ENCODE measurements at places on chromosomes 2 and 18. TPM values are rescaled to one million over a fixed set of nuclear protein-coding genes. Genes with fewer than 3 reads are reported as not detected.

GRCh38 chr2:232540441-232541041, 1.0 kb downstream of the CHRNG start:
- peaks cover 3% of the 10 kb centered on the region for H3K36me3 ChIP-seq
- H3K4me3 ChIP-seq = no peak overlapping the region
- peaks cover 2% of the 10 kb centered on the region for H3K27me3 ChIP-seq
- H3K4me1 ChIP-seq = peaks cover 2% of the 10 kb centered on the region
- H3K27ac ChIP-seq = no peak overlapping the region

DNA sequence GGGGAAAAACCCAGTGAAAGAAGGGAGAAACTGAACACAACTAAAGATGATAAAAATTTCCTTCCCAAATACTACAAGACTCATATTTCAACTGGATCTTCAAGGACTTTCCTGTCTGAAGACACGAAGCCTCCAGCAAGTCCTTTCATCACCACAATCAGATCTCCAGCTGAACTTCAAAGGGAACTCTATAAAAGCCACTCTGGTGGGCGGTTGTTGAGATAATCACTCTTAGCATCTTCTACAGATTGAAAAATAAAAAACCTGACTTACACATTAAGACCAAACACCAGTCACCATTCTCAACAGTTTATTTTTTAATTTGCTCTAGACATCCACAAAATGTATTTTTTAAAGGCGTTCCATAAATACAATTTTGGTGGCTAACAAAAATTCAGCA, 4.4 kb downstream of the REV1 start:
- no peaks in the 10 kb centered on the region for H3K27me3 ChIP-seq
- no peak overlapping the region for H3K4me3 ChIP-seq
- H3K27ac ChIP-seq = no peak overlapping the region
- no peak for DNase-seq

UBE2F gene
- 52.9 TPM for total RNA-seq

- H3K27me3 ChIP-seq = no peaks in the 10 kb centered on the region
- H3K36me3 ChIP-seq = no peaks in the 10 kb centered on the region
- no peak for DNase-seq
- peaks cover 15% of the 10 kb centered on the region for H3K4me1 ChIP-seq
These were observed 44.9 kb downstream of the ZEB2 start for GRCh38 chr2:144475044-144475443.

MYO1B gene
- total RNA-seq = 15.6 TPM

DNA sequence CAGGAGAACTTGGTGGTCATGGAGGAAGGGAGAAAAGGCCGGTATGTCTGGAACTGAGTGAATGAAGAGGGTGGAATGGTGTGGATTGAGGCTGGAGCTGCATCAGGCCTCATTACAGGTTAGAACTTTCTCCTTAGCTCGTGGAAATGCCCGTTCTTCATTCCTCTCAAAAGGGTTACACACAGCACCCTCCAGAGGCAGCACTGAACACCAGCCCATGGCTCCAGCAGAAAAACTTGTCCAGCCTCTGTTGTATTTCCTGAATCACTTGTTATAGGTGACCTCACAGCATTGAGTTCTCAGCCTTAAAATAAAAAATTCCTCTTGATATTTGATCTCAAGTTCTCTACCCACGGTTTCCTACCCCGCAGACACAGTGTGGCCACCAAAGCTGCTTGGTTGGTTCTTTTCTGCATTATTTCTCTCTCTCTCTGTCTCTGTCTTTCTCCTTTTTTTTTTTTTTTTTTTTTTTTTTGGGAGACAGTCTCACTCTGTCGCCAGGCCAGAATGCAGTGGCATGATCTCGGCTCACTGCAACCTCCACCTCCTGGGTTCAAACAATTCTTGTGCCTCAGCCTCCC, 89.6 kb downstream of the ITGB1BP1 start:
- H3K4me3 ChIP-seq = no peak overlapping the region
- no peaks in the 10 kb centered on the region for H3K36me3 ChIP-seq
- no peak overlapping the region for H3K27ac ChIP-seq
- DNase-seq = peak; percentile 34

CRYBA2 gene
- not detected for total RNA-seq

IL36B gene
- not detected for total RNA-seq

GRCh38 chr2:117972476-117973123, 41.3 kb downstream of the CCDC93 start:
- H3K27ac ChIP-seq = no peak overlapping the region
- no peaks in the 10 kb centered on the region for H3K4me1 ChIP-seq
- DNase-seq = no peak

- H3K36me3 ChIP-seq = no peaks in the 10 kb centered on the region
- no peak for DNase-seq
- no peaks in the 10 kb centered on the region for H3K4me1 ChIP-seq
- peaks cover 1% of the 10 kb centered on the region for H3K27me3 ChIP-seq
- no peak overlapping the region for H3K4me3 ChIP-seq
These were observed 377.8 kb downstream of the LNPK start for GRCh38 chr2:175624211-175624761.

DNA sequence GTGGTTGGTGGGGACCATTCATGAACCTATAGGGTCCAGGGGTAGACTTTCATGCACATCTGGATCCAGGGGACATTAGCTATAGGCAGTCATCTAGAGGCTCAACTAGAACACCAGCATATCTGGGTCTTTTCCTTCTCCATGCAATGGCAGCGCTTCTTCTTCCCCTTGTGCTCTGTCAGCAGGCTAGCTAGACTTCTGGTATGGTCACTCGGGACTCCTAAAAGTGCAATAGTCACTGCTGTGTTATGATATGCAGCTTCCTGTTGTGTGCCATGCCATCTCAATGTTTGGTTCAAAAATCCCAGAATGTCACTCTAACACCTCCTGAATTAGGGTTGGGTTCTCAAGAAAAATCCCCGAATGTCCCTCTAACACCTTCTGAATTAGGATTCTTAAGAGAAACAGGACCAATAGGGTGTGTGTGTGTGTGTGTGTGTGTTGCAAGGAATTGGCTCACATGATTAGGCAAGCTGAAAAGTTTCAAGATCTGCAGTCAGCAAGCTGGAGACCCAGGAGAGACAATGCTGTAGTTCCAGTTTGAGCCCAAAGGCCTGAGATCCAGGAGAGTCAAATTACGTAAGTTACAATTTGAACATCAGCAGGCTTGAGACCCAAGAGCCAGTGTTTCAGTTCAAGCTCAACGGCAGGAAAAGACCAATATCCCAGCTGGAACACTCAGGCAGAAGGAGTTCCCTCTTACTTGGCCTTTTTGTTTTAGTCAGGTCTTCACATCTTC, 97.1 kb upstream of the LTBP1 start:
- no peaks in the 10 kb centered on the region for H3K36me3 ChIP-seq
- no peak overlapping the region for H3K4me3 ChIP-seq
- peaks cover 3% of the 10 kb centered on the region for H3K27me3 ChIP-seq

- no peaks in the 10 kb centered on the region for H3K4me1 ChIP-seq
- no peak overlapping the region for H3K27ac ChIP-seq
- no peaks in the 10 kb centered on the region for H3K27me3 ChIP-seq
- no peak overlapping the region for H3K4me3 ChIP-seq
- no peak for DNase-seq
- H3K36me3 ChIP-seq = no peaks in the 10 kb centered on the region
These were observed 72.2 kb upstream of the MEIS1 start for GRCh38 chr2:66362701-66363100.

DNA sequence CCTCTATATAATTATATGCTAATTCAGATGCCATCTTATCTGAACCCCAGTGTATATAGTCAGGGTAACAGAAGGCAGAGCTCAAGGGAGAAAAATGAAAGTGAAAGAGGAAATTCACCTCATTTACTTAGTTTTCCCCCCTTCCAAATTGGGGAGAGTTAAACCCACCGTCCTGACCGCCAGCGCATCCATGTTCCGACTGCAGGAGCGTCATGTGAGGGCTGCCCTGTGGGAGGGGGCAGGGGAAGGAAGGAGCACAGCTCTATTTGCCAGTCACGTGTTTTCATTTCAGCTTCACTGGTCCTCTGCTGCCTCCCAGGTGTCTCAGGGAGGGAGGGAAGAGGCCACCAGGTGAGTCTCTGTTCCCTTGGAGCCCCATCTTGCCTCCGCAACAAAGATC, 13.2 kb downstream of the CNNM4 start:
- H3K4me3 ChIP-seq = peak overlapping the region; percentile 62
- no peaks in the 10 kb centered on the region for H3K36me3 ChIP-seq
- H3K27ac ChIP-seq = no peak overlapping the region
- no peaks in the 10 kb centered on the region for H3K27me3 ChIP-seq
- peaks cover 18% of the 10 kb centered on the region for H3K4me1 ChIP-seq
- DNase-seq = peak; percentile 65

- no peaks in the 10 kb centered on the region for H3K27me3 ChIP-seq
- H3K27ac ChIP-seq = no peak overlapping the region
- H3K4me1 ChIP-seq = no peaks in the 10 kb centered on the region
- H3K36me3 ChIP-seq = no peaks in the 10 kb centered on the region
These were observed 161.3 kb upstream of the UBE2E3 start for GRCh38 chr2:180819106-180819505.

GKN1 gene
- not detected for total RNA-seq

- no peak overlapping the region for H3K4me3 ChIP-seq
- no peak for DNase-seq
- no peaks in the 10 kb centered on the region for H3K27me3 ChIP-seq
- H3K4me1 ChIP-seq = no peaks in the 10 kb centered on the region
These were observed 437.4 kb upstream of the MC4R start for GRCh38 chr18:60809937-60810336.

GRCh38 chr2:85911814-85912692, 23.3 kb upstream of the ST3GAL5 start:
- H3K27ac ChIP-seq = no peak overlapping the region
- DNase-seq = peak; percentile 49
- no peaks in the 10 kb centered on the region for H3K36me3 ChIP-seq
- no peaks in the 10 kb centered on the region for H3K27me3 ChIP-seq
- H3K4me1 ChIP-seq = peaks cover 5% of the 10 kb centered on the region
- no peak overlapping the region for H3K4me3 ChIP-seq

MC4R gene
- not detected for total RNA-seq

GRCh38 chr2:192687015-192687414, 492.3 kb upstream of the TMEFF2 start:
- H3K27ac ChIP-seq = no peak overlapping the region
- H3K27me3 ChIP-seq = no peaks in the 10 kb centered on the region
- H3K36me3 ChIP-seq = no peaks in the 10 kb centered on the region
- DNase-seq = no peak
- H3K4me3 ChIP-seq = no peak overlapping the region
- no peaks in the 10 kb centered on the region for H3K4me1 ChIP-seq

RAD51AP2 gene
- not detected for total RNA-seq

GRCh38 chr2:65800998-65801397, 368.6 kb upstream of the SPRED2 start:
- no peak overlapping the region for H3K27ac ChIP-seq
- peaks cover 2% of the 10 kb centered on the region for H3K27me3 ChIP-seq
- DNase-seq = no peak
- no peak overlapping the region for H3K4me3 ChIP-seq
- no peaks in the 10 kb centered on the region for H3K4me1 ChIP-seq

Data from activated CD4-positive, alpha-beta memory T cell treated with anti-CD3 and anti-CD28 coated beads for 36 hours (primary cell).